Stimulated activated CD8-positive, alpha-beta memory T cell treated with anti-CD3 and anti-CD28 coated beads, Interleukin-4, amount 100 ng/mL, for 1 hour (primary cell): ENCODE measurements at places on chromosomes 1 and 21.
A peak's percentile ranks its signal among the peaks of the same experiment; 100 is the strongest.

- peak; percentile 28 for DNase-seq
Measured at GRCh38 chr1:206608108-206608698, 4.1 kb downstream of the EIF2D start.

DNA sequence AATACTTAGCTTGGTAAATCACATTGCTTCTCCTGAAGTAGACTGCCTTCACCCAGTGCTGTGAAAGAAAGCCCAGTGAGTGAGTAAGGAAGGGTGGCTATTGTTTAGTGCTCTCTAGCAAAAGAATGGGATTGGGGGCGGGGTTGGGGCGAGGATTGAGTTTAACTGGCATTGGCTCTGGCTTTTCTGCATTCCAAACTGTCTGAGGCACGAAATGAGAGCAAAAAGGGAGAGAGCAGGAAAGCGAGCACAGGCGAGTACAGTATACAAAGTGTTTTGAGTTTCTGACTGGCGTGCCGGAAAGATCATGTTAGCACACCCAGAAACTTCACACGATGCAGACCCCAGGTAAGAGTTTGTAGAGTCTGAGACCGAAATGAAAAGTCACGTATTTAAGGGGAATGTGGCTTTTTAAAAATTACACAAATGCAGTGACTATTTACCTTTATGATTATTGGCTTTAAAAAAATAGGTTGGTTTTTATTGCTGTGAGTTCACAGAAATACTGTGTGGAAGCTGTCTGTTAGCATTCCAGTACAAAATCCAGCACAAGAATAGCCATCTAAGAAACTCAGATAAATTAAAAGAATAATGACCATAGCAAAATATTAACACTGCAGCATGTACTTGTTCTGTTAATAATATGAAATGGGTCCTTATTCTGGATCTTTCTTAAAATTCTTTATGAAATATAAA, 155.4 kb downstream of the CLEC20A start:
- no peak for DNase-seq

DNA sequence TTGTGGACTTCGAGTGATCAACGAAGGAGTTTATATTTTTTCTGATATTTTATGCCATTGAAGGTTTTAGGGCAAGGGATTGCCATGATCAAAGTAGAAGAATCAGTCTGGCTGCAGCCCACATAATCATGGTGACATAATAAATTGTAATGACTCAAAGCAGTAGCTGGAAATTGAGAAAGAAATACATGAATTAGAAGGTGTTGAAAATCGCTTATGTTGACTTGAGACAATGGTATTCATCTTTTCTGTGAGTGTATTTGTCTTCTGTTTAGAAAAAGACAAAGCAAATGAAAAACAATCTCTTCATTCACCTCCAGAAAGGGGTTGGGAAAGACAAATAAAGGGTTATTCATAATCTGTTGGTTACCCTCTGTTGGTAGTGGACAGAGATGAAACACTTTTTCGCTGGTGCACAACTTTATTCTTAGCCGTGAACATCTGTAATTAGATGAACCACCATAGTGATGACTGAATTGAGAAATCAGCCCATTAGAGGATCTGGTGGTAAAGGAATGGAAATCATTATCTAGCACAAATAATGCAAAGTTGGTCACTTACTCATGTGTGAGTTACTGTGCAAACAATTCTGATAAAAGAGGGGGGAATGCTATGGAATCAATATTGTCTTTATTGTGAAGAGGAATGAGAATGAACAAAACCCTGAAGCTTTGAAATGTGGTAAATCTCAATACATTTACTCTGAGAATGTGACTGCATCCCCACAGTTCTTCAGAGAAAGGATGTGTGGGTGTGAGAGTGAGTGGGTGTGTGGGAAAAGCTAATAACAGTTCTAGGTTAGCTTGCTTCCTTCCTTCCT, 121.8 kb downstream of the NTNG1 start:
- no peak for DNase-seq

DNA sequence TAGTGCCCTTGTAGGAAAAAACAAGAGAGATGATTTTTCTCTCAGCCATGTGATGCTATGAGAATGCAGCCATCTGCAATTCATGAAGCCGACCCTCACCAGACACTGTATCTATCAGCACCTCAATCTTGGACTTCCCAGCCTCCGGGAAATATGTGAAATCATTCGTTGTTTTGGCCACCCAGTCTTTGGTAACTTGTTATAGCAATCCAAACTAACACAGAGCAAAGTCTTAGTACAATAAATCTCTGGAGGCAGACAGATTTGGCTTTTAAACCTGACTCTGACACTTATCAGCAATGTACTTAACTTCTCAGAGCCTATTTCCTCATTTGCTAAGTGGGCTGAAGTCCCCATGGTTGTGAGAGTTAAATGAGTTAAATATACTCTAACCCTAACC, 5.1 kb upstream of the MED18 start:
- no peak for DNase-seq

GRCh38 chr1:245771511-245772281, 616.9 kb downstream of the KIF26B start:
- DNase-seq: no peak

GRCh38 chr1:151998611-151999362, 5.1 kb upstream of the S100A10 start:
- no peak for DNase-seq
